ENCODE measurements at places on chromosomes 7 and 10. TPM values are rescaled to one million over a fixed set of nuclear protein-coding genes. Genes with fewer than 3 reads are reported as not detected.
A peak's percentile ranks its signal among the peaks of the same experiment; 100 is the strongest.

DNA sequence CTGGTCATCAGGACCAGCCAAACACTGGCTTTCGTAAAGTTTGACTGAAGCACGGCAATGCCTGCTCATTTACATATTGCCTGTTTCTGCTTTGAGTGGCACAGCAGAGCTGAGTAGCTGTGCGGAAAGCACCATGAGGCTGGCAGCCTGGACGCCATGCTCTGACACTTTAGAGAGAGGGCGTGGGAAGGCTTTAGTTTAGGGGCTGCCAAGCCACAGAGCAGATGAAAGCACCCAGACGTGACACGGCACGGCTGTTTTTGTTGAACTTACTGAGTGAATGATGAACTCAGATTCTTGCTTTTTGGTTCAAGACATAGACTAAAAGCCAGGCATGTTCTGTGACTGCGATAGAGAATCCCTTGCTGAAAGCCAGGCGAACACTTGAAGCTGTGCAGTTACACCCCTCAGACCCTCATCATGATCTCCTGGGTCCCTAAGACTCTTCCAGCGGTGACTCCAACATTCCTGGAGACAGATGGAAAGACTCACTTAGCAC, 182.1 kb downstream of the ZMYND11 start:
- H3K4me3 ChIP-seq: no peak overlapping the region
- no peak overlapping the region for H3K27ac ChIP-seq
- H3K4me1 ChIP-seq: no peaks in the 10 kb centered on the region
- H3K36me3 ChIP-seq: peaks cover 9% of the 10 kb centered on the region

- peak overlapping the region; percentile 74 for H3K4me3 ChIP-seq
- DNase-seq: no peak
- peaks cover 70% of the 10 kb centered on the region for H3K27me3 ChIP-seq
- peaks cover 4% of the 10 kb centered on the region for H3K4me1 ChIP-seq
- H3K27ac ChIP-seq: peak overlapping the region; percentile 2
- no peaks in the 10 kb centered on the region for H3K36me3 ChIP-seq
Observed at GRCh38 chr7:45573204-45573603, 964 bp upstream of the ADCY1 start.

- H3K27me3 ChIP-seq: no peaks in the 10 kb centered on the region
- peaks cover 6% of the 10 kb centered on the region for H3K36me3 ChIP-seq
- H3K27ac ChIP-seq: no peak overlapping the region
- DNase-seq: no peak
Observed at GRCh38 chr10:70164163-70164562, 6.2 kb downstream of the SAR1A start.

The HKDC1 gene
- total RNA-seq: 4.1 TPM

- DNase-seq: no peak
- peaks cover 27% of the 10 kb centered on the region for H3K27me3 ChIP-seq
- peaks cover 5% of the 10 kb centered on the region for H3K4me1 ChIP-seq
- H3K4me3 ChIP-seq: no peak overlapping the region
- no peaks in the 10 kb centered on the region for H3K36me3 ChIP-seq
Observed at GRCh38 chr7:148325208-148325607, 265.4 kb upstream of the C7orf33 start.

The CUEDC2 gene
- total RNA-seq: 70.5 TPM

The GJC3 gene
- total RNA-seq: 0.27 TPM

- no peak for DNase-seq
- H3K27me3 ChIP-seq: peaks cover 12% of the 10 kb centered on the region
- no peaks in the 10 kb centered on the region for H3K36me3 ChIP-seq
- H3K4me3 ChIP-seq: no peak overlapping the region
Observed at GRCh38 chr7:76397409-76398183, 11.9 kb downstream of the SSC4D start.

DNA sequence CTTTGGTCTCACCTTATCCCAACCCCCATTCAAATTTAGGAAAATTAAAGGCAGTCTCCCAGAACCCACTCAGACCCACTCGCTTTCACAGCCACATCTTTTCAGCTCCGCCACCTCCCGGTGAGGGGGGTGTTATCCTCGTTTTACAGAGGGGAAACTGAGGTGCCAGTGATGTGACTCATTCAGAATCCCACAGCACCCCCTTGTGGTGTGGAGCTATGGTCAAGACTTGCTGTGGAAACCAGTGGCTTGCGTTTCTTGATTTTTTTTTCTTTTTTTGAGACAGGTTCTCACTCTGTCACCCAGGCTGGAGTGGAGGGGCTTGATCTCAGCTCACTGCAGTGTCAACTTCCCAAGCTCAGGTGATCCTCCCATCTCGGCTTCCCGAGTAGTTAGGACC, 27.6 kb downstream of the SLC35G1 start:
- no peaks in the 10 kb centered on the region for H3K27me3 ChIP-seq
- peaks cover 8% of the 10 kb centered on the region for H3K4me1 ChIP-seq
- H3K36me3 ChIP-seq: peaks cover under 1% of the 10 kb centered on the region
- H3K4me3 ChIP-seq: no peak overlapping the region

DNA sequence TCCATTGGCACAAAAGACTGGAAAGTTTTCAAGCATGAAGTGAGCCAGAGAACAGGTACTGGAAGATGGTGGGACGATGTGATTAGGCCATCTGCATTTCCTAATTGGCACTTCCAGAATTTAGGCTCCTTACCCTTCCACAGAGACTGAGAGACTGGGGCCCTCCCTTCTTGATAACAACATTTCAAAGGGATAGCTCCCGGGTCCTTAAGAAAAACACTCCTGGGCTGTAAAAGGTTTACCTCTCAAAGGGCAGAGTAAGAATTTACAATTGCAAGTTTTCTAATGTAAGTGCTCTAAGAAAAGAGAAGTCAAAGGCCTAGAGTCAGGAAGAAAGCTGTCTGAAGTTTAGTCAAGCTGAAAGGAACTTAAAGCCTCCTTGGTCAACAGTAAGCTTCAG, 559.5 kb upstream of the C7orf33 start:
- no peak overlapping the region for H3K27ac ChIP-seq
- DNase-seq: no peak
- no peaks in the 10 kb centered on the region for H3K36me3 ChIP-seq
- no peaks in the 10 kb centered on the region for H3K27me3 ChIP-seq

DNA sequence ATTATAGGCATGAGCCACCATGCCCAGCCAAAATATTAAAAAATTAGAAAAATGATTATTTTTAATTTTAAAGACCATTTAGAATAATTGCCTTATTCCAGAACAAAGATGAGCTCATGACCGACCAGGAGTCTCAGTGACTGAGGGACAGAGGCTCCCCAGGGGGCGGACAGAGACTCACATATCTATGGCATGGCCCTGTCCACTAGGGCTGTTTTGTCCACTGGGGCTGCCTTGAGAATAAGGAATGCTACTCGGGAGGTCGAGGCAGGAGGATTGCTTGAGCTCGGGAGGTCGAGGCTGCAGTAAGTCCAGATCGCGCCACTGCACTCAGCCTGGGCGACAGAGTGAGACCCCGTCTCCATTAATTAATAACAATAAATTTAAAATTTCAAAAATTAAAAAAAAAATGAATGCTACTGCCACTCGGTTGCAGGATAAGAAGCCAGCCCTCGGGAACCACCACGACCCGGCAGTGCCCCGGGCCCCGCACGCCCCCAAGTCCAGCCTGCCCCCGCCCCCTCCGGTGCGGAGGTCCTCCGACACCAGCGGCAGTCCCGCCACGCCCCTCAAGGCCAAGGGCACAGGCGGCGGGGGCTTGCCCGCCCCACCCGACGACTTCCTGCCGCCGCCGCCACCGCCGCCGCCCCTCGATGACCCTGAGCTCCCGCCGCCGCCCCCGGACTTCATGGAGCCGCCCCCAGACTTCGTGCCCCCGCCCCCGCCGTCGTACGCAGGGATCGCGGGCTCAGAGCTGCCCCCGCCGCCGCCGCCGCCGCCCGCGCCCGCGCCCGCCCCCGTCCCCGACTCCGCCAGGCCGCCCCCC, 128.6 kb downstream of the APBB1IP start:
- H3K27me3 ChIP-seq: peaks cover 38% of the 10 kb centered on the region
- H3K27ac ChIP-seq: no peak overlapping the region
- DNase-seq: peak; percentile 28
- peaks cover 2% of the 10 kb centered on the region for H3K36me3 ChIP-seq
- H3K4me3 ChIP-seq: peak overlapping the region; percentile 73

DNA sequence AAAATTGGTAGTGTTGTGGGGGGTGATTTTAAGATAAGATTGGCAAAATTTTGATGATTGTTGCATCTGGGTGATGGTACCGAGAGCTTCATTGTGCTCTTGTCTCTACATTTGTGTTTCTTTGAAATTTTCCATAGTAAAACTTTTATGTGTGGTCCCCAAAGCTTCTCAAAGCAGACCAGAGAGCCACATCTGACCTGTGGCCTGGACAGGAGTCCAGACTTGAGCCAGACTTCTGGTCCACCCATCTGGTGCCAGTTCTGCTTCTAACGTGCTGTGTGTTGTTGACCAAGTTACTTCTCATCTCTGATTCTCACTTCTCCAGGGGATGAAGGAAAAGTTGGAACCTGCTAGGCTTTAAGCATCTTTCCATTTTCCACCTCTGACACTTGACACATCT, 120.1 kb downstream of the C10orf105 start:
- DNase-seq: no peak
- H3K27me3 ChIP-seq: peaks cover 11% of the 10 kb centered on the region
- no peaks in the 10 kb centered on the region for H3K36me3 ChIP-seq
- no peak overlapping the region for H3K27ac ChIP-seq
- H3K4me3 ChIP-seq: no peak overlapping the region

The FXYD4 gene
- total RNA-seq: not detected

The GRM3 gene
- total RNA-seq: 1.4 TPM

DNA sequence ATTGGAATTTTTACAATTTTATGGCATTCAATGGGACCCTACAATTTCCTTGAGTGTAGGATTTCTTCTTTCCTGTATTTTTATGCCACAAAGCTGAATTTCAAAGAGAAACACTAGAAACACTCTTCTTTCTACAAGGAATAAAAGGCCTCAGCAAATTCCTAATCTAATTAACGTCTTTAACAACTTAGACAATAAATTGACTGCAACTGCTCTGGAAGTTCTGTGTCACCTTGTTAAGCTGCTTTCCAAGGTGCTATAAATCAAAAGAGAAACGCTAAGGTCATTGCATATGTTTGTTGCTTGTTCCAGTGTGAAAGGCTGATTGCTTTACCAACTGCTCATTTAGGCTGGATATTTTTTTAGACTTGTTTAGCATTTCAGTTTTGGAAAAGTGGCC, 182.2 kb downstream of the POLR1F start:
- H3K27ac ChIP-seq: no peak overlapping the region
- no peaks in the 10 kb centered on the region for H3K4me1 ChIP-seq
- no peak for DNase-seq
- no peak overlapping the region for H3K4me3 ChIP-seq

- DNase-seq: no peak
- H3K4me3 ChIP-seq: no peak overlapping the region
- H3K27ac ChIP-seq: no peak overlapping the region
Observed at GRCh38 chr10:48221814-48222213, 52.7 kb downstream of the FRMPD2 start.

The UCN3 gene
- total RNA-seq: 1.3 TPM

The CYP3A5 gene
- 4.2 TPM for total RNA-seq

The FBXL13 gene
- 9.2 TPM for total RNA-seq

DNA sequence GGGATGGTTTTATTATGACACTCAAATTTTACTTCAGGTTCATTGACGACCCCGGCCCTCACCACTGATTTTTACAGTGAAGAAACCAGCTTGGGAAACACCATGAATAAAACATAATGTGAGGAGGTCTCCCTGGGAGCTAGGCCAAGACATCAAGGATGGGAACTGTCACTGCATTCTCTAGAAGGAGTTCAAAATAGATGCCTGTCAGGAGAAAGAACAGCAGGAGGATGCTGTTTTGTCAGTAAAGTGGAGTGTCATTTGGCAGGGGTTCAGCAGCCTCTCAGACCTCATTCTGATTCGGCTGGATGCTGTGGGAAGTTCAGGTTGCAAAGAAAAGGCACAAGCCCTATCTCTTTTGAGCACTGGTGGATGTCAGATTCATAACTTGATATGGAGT, 360.3 kb upstream of the C7orf33 start:
- H3K4me1 ChIP-seq: no peaks in the 10 kb centered on the region
- DNase-seq: no peak
- H3K4me3 ChIP-seq: no peak overlapping the region

- H3K36me3 ChIP-seq: no peaks in the 10 kb centered on the region
- no peak overlapping the region for H3K4me3 ChIP-seq
- H3K27ac ChIP-seq: no peak overlapping the region
Observed at GRCh38 chr7:5553298-5553877, 129.8 kb upstream of the TNRC18 start.

DNA sequence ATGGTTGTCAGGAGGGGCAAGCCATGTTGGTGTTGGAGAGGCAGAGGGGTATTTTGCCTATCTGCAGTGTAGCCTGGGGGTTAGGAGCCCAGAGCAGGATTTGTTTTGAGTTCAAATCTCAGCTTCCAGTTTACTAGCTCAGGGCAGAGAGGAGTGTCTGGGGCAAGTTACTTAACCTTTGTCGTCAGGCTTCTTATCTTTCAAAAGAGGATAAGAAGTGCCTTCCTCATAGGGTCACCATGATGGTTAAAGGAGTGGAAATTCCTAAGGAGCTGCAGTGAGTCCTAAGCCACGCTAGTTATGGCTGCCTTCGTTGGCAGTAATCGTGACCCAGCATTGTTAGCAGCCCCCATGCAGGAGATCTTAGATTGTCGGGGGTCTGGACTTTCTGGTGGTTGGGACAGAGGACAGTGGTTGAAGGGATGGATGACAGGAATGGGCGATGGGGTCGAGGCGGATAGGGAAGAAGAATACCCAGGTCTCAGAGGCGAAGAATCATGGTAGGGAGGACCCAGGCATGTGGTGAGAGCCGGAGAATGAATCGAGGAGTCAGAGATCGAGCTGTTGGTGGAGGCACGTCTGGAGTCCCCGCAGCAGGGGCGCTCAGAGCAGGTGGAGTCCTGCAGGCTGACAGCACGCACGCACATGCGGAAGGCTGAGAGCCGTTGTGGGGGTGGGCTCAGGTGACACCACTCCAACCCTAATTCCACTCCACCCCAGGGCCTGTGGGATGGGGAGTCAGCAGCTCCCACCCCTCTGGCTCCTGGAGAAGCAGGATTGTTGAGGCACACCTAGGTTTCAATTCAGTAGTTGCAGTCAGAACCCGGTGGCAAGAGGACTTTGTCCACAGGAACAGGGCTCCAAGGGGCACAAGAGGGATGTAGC, 11.6 kb downstream of the ADCK2 start:
- peak overlapping the region; percentile 46 for H3K27ac ChIP-seq
- H3K4me3 ChIP-seq: no peak overlapping the region
- no peaks in the 10 kb centered on the region for H3K27me3 ChIP-seq
- peaks cover 2% of the 10 kb centered on the region for H3K4me1 ChIP-seq
- H3K36me3 ChIP-seq: peaks cover 18% of the 10 kb centered on the region

- DNase-seq: no peak
- no peaks in the 10 kb centered on the region for H3K27me3 ChIP-seq
- H3K4me3 ChIP-seq: no peak overlapping the region
- H3K36me3 ChIP-seq: no peaks in the 10 kb centered on the region
Observed at GRCh38 chr7:68573271-68574005, 1024.8 kb upstream of the AUTS2 start.

The CNPY1 gene
- not detected for total RNA-seq

Measured in progenitor cell of endocrine pancreas (in vitro differentiated cells).